Activated naive CD4-positive, alpha-beta T cell treated with anti-CD3 and anti-CD28 coated beads, Interleukin-2, amount 10 ng/mL, durations not matched to agents 7 days and 5 days (primary cell): ENCODE measurements at places on chromosomes 5 and 9.

DNA sequence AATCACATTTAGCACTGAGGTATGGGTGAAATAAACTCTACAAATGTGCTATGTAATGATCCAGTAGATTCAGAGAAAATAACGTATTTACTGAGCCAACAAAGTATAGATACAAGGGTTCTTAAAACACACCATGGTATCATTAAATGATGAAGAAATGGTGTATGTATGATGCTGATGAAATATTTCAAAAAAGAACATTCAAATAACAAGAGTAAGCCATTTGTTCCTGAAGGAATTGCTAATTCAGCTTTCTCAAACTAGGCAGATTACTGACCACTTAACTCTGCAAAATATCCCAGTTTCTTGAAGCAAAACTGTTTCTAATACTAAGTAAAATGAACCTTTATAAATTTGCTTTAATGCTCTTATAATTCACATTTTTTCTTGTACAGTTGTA lies 97.6 kb upstream of the IFNE start:
- DNase-seq = no peak

DNA sequence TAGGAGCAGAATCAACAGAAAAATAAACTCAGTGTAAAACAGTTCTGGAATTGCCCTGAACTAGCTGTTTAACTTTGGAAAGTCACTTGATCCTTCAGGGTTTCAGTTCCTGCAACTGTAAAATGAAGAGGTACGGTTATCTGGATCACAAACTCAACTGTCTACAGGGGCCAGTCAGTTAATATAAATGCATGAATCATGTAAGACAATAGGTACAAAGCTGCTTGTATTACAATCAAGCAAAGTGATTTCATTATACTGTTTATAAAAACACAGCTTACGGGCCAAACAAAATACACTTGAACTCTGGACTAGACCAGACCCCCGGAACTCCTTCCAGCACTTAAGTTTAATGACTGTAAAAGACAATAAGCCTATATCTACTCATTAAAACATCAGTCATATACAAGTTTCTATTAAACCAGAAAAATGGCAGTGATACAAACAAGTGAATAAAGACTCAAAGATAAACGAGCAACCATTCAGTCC lies 73.0 kb downstream of the MRPS27 start:
- no peak for DNase-seq

DNA sequence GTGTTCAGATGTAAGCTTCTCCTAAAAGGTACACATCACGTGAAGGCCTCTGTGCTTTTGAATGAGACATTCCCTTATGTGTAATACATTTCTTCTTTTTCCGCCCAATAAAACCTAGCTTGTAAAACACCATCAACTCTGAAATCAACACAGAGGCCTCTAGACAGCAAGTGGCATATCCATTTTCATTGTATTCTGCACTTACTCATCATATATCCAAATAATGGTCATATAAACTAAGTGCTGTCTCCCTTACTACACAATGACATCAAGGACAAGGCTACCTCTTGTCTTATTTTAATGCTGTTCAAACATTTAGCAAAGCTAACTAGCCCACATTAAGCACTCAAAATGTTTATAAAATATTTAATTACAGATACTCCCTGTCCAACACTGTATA lies 108.5 kb downstream of the ELAVL2 start:
- no peak for DNase-seq

DNA sequence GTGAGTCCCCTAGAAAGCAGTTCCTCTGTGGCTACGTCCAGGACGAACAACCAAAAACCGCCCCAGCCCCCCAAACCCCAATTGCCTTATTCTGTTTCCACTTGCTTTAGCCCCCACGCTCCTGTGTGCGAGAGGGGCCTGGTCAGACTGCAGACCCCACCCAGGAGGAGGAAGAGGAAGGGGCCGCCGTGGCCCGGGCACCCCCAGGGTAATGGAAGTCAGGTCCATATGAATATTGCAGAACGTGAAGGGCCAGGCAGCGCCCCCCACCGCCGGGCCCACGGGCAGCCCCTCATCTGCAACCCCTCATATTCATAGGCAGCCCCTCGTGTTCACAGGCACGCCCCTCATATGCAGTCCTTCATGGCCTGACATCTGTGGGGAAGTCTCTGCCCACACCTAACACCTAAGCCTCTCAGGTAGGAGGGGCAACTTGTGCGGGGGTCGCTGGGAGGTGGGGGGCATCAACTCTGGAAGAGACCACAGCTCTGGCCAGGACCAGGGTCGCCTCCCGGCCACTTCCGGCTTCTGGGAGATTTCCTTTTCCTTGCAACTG lies 37.7 kb upstream of the PLEKHG4B start:
- no peak for DNase-seq
